Peyer's patch (tissue), 4 donors: ENCODE measurements at places on chromosomes 3 and 15. TPM values are rescaled to one million over a fixed set of nuclear protein-coding genes. Genes with fewer than 3 reads are reported as not detected.

MRPS11 gene
- total RNA-seq = 42.9 TPM

GOLGA8S gene
- not detected for total RNA-seq

UQCC5 gene
- total RNA-seq = 4.0 TPM

GRCh38 chr3:151430821-151431484, 29.9 kb downstream of the IGSF10 start:
- DNase-seq = no peak

- no peak for DNase-seq
Measured at GRCh38 chr3:39716849-39717248, 92.6 kb upstream of the MYRIP start.

DNA sequence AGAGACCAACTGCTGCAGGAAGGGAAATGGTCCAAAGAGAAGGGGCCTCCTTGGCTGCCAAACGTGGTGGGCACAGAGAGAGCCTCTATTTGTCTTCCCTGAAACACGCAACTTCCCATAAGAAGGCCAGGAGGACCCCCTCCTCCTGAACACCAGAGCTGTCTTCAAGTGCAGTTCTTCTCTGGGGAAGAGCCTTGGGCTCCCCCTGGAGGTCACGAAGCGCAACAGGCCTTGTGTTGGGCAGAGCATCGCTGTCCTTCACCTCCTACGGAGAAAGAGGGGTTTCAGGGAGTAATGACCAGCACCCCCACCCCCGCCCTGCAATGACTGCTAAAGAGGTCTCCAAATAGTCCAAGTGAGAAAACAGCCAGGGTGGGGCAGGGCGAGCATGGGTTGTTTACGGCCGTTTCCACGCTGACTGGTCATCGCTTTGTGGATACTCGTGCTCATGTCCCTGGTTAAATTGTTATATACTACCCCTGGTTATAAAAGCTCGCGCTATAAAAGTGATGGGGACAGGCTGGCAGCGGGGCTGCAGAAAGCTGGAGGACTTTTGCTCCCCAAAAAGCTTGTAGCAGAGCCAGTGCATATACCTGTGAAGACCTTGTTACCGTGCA, 397.5 kb upstream of the ATP10A start:
- DNase-seq = no peak

DNA sequence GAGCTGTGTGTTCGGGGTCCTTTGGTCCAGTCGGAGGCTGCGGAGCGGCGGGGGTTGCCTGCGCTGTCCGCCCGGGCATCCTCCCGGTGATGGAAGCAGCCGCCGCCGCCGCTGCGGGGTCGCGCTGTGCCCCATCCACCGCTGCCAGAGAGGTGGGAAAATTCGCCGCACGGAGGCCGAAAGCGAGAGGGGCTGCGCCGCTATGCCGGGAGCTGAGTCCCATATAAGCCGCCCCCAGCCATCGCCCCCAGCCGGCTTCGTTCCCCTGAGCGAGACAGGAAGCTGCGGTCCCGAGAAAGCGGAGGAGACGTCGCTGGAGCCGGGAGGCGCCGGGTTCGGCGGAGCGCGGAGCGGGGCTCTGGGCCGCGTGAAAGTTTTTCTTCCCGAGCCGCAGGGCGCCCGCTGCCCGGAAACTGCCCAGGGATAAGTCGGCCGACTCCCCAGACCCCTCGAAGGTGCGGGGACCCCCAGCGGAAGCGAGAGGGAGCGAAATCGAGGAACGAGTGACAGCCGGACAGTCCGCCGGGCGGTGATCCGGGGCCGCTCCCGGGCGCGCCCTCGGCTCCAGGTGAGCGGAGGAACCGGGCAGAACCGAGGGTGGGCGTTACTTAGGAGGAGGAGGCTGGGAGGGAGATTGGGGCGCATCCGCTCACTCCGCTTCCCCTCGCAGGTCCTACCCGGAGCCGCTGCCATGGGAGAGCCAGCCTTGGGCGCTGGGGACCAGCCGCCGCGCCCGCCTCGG, 574 bp downstream of the CHST2 start:
- DNase-seq = peak; percentile 36
